ENCODE measurements at places on chromosomes 6 and 20. TPM values are rescaled to one million over a fixed set of nuclear protein-coding genes. Genes with fewer than 3 reads are reported as not detected.

OR2H2 gene
- not detected for total RNA-seq

- no peaks in the 10 kb centered on the region for H3K27me3 ChIP-seq
- no peak for DNase-seq
- H3K4me3 ChIP-seq: no peak overlapping the region
- H3K4me1 ChIP-seq: peaks cover 14% of the 10 kb centered on the region
- no peak overlapping the region for H3K27ac ChIP-seq
- H3K36me3 ChIP-seq: no peaks in the 10 kb centered on the region
These were observed 177.3 kb downstream of the COL9A1 start for GRCh38 chr6:70125602-70126001.

DNA sequence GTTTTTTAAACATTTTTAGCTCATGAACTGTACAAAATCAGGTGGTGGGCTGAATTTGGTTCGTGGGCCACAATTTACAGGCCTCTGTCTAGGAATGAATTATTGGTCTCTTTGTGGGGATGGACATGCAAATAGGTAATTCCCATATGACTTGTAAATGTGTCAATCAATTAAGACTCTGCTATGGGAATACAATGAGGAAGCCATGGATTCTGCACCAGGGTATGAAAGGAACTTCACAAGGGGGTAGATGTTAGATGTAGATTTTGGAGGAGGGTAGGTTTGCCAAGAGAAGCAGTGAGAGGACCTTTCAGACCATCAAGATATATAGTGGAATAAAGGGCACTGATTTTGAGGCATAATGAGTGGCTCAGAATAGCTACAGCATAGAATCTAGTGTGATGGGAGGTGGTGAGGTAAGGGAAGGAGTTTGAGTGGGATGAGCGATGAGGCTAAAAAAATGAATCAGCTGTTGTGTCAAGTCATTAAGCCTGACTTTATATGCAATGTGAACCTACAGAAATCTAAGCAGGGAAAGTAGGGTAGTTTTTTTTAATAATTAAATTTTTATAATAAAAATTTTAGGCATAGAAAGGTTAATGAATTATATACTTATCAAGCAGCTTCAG, 32.6 kb upstream of the RNF182 start:
- DNase-seq: no peak
- H3K4me1 ChIP-seq: no peaks in the 10 kb centered on the region
- H3K36me3 ChIP-seq: no peaks in the 10 kb centered on the region
- H3K27me3 ChIP-seq: peaks cover 5% of the 10 kb centered on the region
- no peak overlapping the region for H3K4me3 ChIP-seq
- H3K27ac ChIP-seq: no peak overlapping the region

GRCh38 chr6:40968620-40969164, 70.3 kb downstream of the UNC5CL start:
- H3K4me1 ChIP-seq: no peaks in the 10 kb centered on the region
- H3K36me3 ChIP-seq: no peaks in the 10 kb centered on the region
- no peaks in the 10 kb centered on the region for H3K27me3 ChIP-seq
- H3K4me3 ChIP-seq: no peak overlapping the region
- H3K27ac ChIP-seq: no peak overlapping the region

GRCh38 chr6:136226027-136226673, 24.0 kb downstream of the MTFR2 start:
- H3K36me3 ChIP-seq: no peaks in the 10 kb centered on the region
- peaks cover 10% of the 10 kb centered on the region for H3K4me1 ChIP-seq
- peak; percentile 60 for DNase-seq
- H3K27me3 ChIP-seq: no peaks in the 10 kb centered on the region
- peak overlapping the region; percentile 56 for H3K27ac ChIP-seq
- peak overlapping the region; percentile 47 for H3K4me3 ChIP-seq

GRCh38 chr6:48041894-48042293, 69.1 kb downstream of the PTCHD4 start:
- H3K4me3 ChIP-seq: no peak overlapping the region
- no peak for DNase-seq
- H3K36me3 ChIP-seq: no peaks in the 10 kb centered on the region
- no peak overlapping the region for H3K27ac ChIP-seq
- H3K4me1 ChIP-seq: no peaks in the 10 kb centered on the region
- H3K27me3 ChIP-seq: no peaks in the 10 kb centered on the region

SRMS gene
- total RNA-seq: not detected

DNA sequence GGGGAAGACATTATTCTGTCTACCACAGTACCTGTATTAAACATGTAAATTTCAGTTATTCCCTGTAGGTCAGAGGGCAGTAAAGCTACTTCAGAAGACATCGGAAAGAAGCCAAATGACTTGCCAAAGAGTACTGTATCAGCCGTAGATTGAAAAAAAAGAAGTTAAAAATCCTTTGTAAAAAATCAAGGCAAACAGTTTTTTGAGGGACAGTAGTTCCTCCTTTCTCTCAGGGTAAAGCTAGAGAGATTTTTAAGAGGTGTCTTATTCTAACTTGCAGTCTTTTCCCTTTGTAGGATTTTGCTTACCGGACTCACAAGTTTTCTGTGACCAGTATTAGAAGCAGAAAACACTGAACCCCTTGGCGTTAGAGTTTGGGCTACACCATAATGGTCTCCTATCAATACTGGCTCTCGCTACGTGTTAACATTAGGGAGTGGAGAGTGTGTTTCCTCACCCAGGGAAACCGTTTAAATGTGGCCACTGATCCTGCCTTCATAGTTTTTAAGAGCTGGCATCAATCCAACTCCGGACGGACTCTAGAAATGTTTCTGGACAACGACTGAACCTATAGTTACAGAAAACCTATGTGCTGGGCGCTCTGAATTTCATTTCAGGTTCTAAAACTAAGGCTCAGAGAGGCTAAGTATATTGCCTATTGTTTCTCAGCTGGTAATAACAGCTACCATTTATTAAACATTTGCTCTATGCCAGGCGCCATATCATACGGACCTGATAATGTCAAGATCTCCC, 1.3 kb upstream of the ASXL1 start:
- peak overlapping the region; percentile 99 for H3K4me3 ChIP-seq
- peak overlapping the region; percentile 98 for H3K27ac ChIP-seq

- H3K27ac ChIP-seq: no peak overlapping the region
- no peaks in the 10 kb centered on the region for H3K27me3 ChIP-seq
- H3K4me3 ChIP-seq: no peak overlapping the region
- no peak for DNase-seq
- H3K4me1 ChIP-seq: no peaks in the 10 kb centered on the region
These were observed 161.8 kb upstream of the GRIK2 start for GRCh38 chr6:101231606-101232235.

GRCh38 chr6:1027109-1027794, 284.6 kb upstream of the FOXQ1 start:
- no peak overlapping the region for H3K27ac ChIP-seq
- H3K36me3 ChIP-seq: no peaks in the 10 kb centered on the region
- no peak for DNase-seq
- no peaks in the 10 kb centered on the region for H3K27me3 ChIP-seq

GRCh38 chr6:160337301-160337700, 10.9 kb upstream of the SLC22A3 start:
- no peak for DNase-seq
- H3K36me3 ChIP-seq: no peaks in the 10 kb centered on the region
- H3K27me3 ChIP-seq: no peaks in the 10 kb centered on the region
- no peak overlapping the region for H3K27ac ChIP-seq
- no peaks in the 10 kb centered on the region for H3K4me1 ChIP-seq

DNA sequence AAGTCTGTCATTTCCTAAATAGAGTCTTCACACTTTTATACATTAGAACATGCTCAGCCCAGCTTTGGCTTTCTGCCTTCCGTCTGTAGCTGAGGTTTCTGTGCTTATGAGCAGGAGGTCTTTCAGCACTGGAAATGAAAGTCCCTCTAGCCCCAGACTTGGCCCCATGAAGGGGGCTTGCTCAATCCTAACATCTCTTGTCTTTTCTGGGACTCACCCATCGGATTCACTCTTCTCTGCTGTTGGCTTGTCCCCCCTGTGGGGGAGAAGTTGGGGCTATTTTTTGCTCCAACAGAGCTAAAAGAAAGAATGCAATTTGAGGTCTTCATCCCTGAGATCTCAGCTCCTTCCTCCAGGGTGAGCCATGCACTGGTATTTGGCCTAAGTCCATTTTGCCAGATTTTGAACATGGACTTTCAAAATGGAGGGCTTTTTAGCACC, 177.7 kb downstream of the MRPL14 start:
- H3K36me3 ChIP-seq: no peaks in the 10 kb centered on the region
- H3K4me1 ChIP-seq: no peaks in the 10 kb centered on the region
- no peak overlapping the region for H3K4me3 ChIP-seq

JPH2 gene
- total RNA-seq: 24.3 TPM

DNA sequence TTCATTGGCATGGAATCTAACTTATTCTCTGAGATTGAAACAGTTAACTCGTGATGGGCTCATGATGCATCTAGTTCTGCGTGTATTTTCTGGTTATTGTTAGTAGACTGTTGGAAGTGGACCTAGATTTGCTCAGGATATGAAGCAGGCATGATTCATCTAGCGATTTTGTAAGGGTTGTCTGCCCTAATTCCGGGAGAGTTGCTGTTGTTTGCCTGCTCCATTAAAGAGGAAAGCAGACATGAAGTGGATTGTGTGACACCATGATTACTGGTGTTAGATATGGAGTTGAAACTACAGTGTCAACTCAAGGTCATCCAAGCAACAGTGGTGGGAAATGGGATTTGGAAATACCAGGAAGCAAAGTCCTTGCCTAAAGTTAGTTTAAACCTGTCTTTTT, 41.0 kb downstream of the SOX4 start:
- no peak overlapping the region for H3K27ac ChIP-seq
- no peaks in the 10 kb centered on the region for H3K27me3 ChIP-seq
- DNase-seq: no peak
- no peak overlapping the region for H3K4me3 ChIP-seq
- H3K36me3 ChIP-seq: no peaks in the 10 kb centered on the region
- no peaks in the 10 kb centered on the region for H3K4me1 ChIP-seq

NOTCH4 gene
- total RNA-seq: 2.6 TPM

TINAG gene
- 155 TPM for total RNA-seq

- DNase-seq: no peak
- no peaks in the 10 kb centered on the region for H3K4me1 ChIP-seq
- H3K27me3 ChIP-seq: no peaks in the 10 kb centered on the region
- H3K4me3 ChIP-seq: no peak overlapping the region
These were observed 335.8 kb downstream of the CDKAL1 start for GRCh38 chr6:20870021-20870420.

Measured in transverse colon (tissue), 4 donors.